ENCODE measurements at places on chromosomes 4 and X.

DNA sequence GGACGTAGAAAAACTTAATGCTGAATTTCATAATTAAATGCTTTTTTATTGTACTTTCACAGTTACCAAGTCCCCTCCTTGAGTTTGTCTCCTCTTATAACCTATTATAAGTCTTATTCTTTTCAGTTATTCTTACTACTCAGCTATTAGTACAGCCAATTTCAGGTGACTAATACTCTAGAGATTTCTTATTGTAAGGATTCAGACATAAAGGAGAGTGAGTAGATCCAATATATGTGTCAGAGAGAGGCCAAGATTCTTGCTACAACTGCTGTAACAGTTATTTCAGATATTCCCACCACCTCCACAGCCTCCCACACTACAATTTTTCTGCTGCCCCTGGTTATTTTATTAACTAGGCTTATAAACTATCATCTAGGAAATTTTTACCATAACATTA lies 274.5 kb downstream of the GPAT3 start:
- peak; percentile 29 for DNase-seq

DNA sequence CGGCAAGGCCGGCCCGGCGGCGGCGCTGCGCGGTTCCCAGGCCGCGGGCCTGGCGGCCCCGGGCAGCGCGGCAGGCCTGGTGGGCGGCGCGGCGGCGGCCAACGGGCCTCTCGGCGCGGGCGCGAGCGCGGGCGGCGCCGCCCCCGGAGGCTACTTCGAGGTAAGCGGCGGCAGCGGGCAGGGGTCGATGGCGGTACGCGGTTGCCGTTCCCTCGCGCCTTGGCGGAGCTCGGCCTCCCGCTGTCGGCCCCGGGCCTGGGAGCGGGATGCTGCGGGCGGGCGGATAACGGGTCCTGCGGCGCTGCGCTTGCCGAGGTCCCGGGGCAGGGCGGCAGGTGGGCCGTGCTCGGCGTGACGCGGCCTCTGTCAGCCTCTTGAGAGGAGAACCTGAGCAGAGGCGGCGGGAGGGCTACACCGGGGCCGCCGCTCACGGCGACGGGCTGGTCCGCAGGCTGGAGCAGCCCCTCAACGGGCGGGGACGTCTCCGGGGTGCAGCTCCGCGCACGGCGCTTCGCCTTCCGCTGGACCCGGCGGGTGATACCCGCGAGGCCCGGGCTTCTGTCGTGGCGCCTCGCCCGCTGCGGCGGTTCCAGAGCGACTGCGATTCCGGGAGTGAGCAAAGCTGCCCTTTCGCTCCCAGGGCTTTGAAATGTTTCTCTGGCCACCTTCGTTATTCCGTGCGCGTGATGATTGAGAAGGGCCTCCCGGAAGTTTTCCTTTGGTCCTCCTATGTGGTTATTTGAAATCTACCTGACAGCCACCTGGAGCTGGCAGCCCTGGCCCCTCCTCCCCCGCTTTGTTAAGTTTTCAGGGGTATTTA lies 774 bp downstream of the FAM193A start:
- DNase-seq, result no peak

GRCh38 chr4:112901962-112902411 lies 147.5 kb upstream of the ANK2 start:
- DNase-seq, result no peak

- peak; percentile 43 for DNase-seq
These were observed 214.6 kb downstream of the PALLD start for GRCh38 chr4:168711197-168712140.

- DNase-seq, result no peak
These were observed 129.0 kb downstream of the PPP3CA start for GRCh38 chr4:101218346-101218745.

- DNase-seq, result no peak
These were observed at the start of gene DMD for GRCh38 chrX:33211356-33212260. Gene DMD, minus strand, starts transcription at chrX:33211549. Its CDS starts 237 bp downstream, at chrX:33211312.

DNA sequence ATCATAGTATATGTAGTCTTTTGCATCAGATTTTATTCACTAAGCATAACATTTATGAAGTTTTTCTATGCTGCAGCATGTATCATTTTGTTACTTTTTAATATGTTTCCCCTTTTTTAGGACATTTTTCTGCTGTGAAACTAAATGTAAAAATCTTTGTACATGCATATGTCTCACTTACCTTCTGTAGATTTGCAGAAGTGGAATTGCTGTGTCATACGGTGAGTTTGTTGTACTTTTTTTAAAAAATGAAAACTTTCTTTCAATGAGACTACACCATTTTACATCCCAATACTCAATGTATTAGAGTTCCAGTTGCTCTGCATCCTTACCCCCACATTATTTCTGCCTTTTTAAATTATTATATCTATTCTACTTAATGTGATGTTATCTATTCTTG lies 868.9 kb downstream of the PDHA2 start:
- DNase-seq, result no peak

GRCh38 chrX:148536961-148537360 lies 36.5 kb downstream of the AFF2 start:
- DNase-seq, result no peak

- DNase-seq, result no peak
These were observed 25.0 kb upstream of the MTHFD2L start for GRCh38 chr4:74132944-74133343.

DNA sequence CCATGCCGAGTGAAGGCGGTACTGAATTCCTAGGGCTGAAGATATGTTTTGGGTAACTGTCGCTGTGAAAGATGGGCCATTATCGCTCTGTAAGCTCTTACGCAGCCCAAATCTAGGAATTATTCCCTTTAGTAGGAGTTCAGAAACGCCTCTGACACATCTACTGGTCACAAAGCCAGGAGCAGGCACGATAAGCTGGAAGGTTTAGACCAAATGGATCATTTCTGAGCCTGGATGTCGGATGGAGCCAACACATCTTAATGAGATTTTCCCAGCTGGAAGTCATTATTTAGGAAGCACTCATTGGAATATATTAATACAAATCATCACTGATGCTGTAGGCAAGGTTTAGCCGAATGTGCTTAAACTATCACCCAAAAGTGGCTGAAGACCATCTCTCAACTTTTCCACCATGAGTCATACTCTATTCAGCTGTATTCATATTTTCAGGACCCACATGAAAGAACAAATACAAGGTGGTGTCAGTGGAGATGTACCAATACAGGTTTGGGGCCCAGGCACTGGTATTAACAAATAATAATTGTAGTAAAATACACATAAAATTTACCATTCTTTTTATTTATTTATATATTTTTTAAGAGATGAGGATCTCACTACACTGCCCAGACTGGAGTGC lies 34.2 kb upstream of the ATRX start:
- no peak for DNase-seq

GRCh38 chr4:99061048-99061700 lies 27.4 kb downstream of the ADH5 start:
- DNase-seq, result no peak
